ENCODE measurements at places on chromosomes 2 and 18.

DNA sequence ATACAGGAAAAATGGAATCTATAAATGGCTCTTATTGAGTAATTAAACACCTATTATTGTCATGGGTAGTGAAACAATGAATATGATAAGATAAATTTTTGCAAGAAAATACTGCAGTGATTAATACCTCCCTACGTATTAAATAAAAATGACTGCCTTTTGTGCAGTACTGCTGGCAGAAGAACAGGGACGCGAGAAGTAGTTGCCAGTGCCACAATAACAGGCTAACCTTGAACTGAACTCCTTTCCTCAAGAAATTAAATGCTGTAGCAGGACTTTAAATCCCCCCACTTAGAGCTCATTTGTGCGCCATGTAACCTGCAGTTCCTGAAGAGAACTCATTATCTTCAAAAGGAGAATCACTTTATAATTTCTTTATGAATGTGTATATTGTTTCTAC is 24.6 kb downstream of the FIGN start:
- no peaks in the 10 kb centered on the region for H3K27me3 ChIP-seq
- H3K36me3 ChIP-seq, result no peaks in the 10 kb centered on the region
- H3K4me1 ChIP-seq, result peaks cover 39% of the 10 kb centered on the region
- no peak for DNase-seq
- H3K4me3 ChIP-seq, result no peak overlapping the region

GRCh38 chr18:36558234-36558633 is 260.7 kb downstream of the FHOD3 start:
- H3K4me1 ChIP-seq, result peaks cover 3% of the 10 kb centered on the region
- no peak for DNase-seq
- no peak overlapping the region for H3K4me3 ChIP-seq
- H3K36me3 ChIP-seq, result no peaks in the 10 kb centered on the region
- H3K27me3 ChIP-seq, result no peaks in the 10 kb centered on the region

DNA sequence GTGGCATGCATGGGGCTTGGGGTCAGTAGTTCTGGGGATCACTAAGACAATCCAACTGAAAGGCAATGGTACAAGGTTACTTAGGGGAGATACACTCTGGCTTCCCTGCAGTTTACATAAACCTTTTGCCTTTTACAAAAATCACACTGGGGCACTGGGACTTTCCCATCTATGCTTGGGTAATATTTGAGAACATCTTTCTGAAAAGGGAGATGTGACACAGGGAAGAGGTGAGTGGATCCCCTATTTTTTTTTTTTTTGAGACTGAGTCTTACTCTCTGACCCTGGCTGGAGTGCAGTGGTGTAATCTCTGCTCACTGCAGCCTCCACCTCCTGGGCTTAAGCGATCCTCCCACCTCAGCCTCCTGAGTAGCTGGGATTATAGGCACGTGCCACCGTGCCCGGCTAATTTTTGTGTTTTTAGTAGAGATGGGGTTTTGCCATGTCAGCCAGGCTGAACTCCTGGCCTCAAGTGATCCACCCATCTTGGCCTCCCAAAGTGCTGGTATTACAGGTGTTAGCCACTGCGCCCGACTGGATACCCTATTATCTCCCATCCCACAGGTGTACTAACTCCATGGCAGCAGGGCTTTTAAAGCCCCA is 82.8 kb upstream of the DNMT3A start:
- DNase-seq, result no peak
- H3K27ac ChIP-seq, result no peak overlapping the region
- H3K4me1 ChIP-seq, result no peaks in the 10 kb centered on the region
- H3K4me3 ChIP-seq, result no peak overlapping the region

GRCh38 chr2:213429516-213429915 is 145.3 kb downstream of the SPAG16 start:
- no peaks in the 10 kb centered on the region for H3K4me1 ChIP-seq
- no peak for DNase-seq
- no peak overlapping the region for H3K27ac ChIP-seq
- no peaks in the 10 kb centered on the region for H3K36me3 ChIP-seq
- no peaks in the 10 kb centered on the region for H3K27me3 ChIP-seq

DNA sequence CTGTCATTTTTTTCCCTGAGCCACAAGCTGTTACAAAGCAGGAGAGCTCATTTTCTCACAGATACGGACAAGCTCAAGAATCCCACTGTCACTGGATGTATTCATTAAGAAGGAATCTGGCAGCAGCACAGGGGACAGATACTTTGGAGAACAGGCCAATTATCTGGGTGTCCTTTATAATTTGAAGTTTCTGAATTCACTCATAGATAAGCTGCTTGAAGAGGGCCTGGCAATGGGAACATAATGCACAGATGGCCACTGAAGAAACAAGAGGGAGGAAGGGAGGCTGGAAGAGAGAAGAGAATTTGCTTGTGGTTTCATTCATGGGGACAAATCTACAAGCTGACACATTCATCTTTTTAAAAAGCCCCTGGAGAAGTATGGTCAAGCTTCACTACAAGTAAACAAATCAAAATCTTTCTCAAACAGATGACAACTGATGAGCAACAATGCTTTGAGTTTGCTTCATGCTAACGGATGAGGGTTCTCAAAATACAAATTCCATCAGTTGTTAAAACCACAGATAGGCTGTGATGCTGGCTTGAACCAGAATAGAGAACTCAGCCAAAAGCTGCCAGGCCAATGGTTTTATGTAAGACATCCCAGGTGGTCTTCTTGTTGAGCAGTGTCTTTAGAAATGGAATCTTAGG is 11.9 kb downstream of the BCL2 start:
- no peak for DNase-seq
- H3K4me3 ChIP-seq, result no peak overlapping the region
- no peaks in the 10 kb centered on the region for H3K27me3 ChIP-seq

GRCh38 chr2:101956465-101957438 is 35.0 kb upstream of the IL1R2 start:
- no peak overlapping the region for H3K4me3 ChIP-seq
- no peak for DNase-seq
- H3K27me3 ChIP-seq, result no peaks in the 10 kb centered on the region
- no peaks in the 10 kb centered on the region for H3K36me3 ChIP-seq

GRCh38 chr18:48862678-48863270 is 88.0 kb downstream of the SMAD7 start:
- peaks cover 32% of the 10 kb centered on the region for H3K4me1 ChIP-seq
- peaks cover 2% of the 10 kb centered on the region for H3K36me3 ChIP-seq
- peaks cover 2% of the 10 kb centered on the region for H3K27me3 ChIP-seq
- no peak for DNase-seq
